NCI-H460 (cell line): ENCODE measurements at places on chromosomes 11 and 22.

- no peak for DNase-seq
These were observed 13.8 kb upstream of the CARD18 start for GRCh38 chr11:105153392-105153791.

- no peak for DNase-seq
These were observed 39.9 kb downstream of the SERGEF start for GRCh38 chr11:17972987-17973386.

- DNase-seq: peak; percentile 43
These were observed at the start of gene VWCE for GRCh38 chr11:61294717-61295595. TSS of gene VWCE (minus strand) at chr11:61295316. CDS start at chr11:61295037, 279 bp downstream.

- DNase-seq: no peak
These were observed 25.3 kb upstream of the SESN3 start for GRCh38 chr11:95256321-95256779.

GRCh38 chr11:114179234-114179941, 116.8 kb upstream of the NNMT start:
- no peak for DNase-seq

GRCh38 chr11:113928311-113928710, 23.7 kb downstream of the HTR3B start:
- DNase-seq: no peak

DNA sequence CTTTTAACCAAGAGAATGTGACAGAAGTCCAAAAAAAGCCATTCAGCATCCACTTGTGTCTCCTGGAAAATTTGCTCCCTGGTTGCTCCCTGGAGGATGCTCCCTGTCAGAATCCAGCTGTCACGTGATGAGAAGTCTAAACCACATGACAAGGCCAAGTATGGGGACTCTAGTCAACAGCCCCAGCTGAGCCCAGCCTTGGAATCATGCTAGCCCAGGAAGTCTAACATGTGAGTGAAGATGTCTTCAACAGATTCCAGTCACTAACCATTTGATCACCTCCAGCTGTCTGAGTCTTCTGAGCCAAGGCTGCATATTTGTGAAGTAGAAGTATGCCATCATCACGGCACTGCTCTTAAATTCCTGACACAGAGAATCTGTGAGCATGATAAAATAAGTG, 4.2 kb downstream of the OR56B4 start:
- DNase-seq: no peak

GRCh38 chr22:32733196-32733768, 68.2 kb upstream of the TIMP3 start:
- DNase-seq: no peak
